ENCODE measurements at places on chromosomes 5 and 9.

- no peak for DNase-seq
These were observed 12.5 kb downstream of the TEX10 start for GRCh38 chr9:100340224-100340623.

DNA sequence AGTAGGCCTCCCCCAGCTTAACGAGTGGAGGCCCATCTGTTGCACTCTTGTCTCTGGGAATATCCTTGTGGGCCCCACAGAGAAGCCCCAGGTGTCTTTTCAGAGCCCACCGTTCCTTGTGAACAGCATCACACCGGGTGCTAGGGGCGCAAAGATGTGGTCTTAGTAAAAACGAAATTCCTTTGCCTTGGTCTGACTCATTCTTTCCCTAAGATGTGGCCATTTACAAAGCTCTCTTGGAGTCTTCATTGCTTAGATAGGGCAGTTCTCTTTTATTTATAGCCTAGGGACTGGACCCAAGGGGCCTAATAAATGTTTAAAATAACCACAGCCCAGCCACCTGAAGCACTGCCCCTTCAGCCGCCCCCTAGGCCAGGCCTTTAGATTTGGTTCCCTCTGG, 52.8 kb upstream of the RPL26L1 start:
- no peak for DNase-seq

GRCh38 chr9:97632248-97632984, 752 bp downstream of the TSTD2 start:
- no peak for DNase-seq

- DNase-seq, result peak; percentile 87
These were observed 51.5 kb downstream of the UBE2R2 start for GRCh38 chr9:33868440-33868973.

DNA sequence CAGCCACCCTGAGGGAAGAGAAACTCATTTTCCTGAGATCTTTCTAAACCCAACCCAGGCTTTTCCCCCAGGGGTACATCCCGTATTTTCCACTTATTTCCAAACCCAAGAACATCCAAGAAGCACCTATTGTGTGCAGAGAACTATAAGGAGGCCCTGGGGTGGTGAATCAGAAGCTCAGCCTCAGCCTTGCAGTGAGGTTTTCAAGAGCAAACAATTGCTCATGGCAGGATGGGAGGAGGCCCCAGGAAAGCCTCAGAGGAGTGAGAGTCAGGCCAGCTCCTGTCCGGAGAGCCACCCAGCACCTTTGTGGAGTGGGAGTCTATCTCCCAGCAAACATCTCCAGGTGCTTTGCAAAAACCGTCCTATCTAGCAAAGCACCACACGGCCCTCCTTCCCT, 19.2 kb downstream of the NIPAL4 start:
- no peak for DNase-seq

- no peak for DNase-seq
These were observed 1.9 kb downstream of the N4BP3 start for GRCh38 chr5:178115136-178115813.

DNA sequence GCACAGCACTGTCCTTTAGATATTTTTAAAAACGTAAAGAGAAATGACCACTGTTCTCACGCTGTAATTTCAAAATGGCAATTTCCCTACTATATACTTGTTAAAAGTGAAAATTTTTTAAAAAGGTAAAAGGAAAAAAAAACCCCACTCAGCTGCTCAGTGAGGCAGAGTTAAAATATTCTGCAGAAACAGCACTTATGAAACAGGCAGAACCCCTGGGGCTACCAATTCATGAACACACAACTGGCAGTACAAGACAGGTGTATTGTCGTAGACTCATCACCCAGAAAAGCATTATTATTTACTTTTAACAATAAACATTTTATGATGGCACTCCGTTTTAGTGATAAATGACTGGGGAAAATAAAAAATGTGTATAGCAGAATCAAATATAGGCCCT, 1.5 kb upstream of the RASGRF2 start:
- DNase-seq, result no peak

DNA sequence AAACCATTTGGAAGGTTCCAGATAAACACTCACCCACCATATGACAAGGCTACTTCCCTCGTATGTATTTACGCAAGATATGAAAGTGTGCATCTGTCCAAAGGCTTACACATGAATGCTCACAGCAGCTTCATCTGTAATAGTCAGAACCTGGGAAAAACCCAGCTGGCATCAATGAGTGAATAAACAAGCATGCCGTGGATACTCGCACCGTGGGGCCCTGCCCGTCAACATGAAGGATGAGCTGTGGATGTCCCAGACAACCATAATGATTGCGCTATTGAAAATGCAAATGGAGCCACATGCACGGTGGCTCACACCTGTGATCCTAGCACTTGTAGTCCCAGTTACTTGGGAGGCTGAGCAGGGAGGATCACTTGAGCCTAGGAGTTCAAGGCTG, 60.6 kb upstream of the FCN1 start:
- no peak for DNase-seq

DNA sequence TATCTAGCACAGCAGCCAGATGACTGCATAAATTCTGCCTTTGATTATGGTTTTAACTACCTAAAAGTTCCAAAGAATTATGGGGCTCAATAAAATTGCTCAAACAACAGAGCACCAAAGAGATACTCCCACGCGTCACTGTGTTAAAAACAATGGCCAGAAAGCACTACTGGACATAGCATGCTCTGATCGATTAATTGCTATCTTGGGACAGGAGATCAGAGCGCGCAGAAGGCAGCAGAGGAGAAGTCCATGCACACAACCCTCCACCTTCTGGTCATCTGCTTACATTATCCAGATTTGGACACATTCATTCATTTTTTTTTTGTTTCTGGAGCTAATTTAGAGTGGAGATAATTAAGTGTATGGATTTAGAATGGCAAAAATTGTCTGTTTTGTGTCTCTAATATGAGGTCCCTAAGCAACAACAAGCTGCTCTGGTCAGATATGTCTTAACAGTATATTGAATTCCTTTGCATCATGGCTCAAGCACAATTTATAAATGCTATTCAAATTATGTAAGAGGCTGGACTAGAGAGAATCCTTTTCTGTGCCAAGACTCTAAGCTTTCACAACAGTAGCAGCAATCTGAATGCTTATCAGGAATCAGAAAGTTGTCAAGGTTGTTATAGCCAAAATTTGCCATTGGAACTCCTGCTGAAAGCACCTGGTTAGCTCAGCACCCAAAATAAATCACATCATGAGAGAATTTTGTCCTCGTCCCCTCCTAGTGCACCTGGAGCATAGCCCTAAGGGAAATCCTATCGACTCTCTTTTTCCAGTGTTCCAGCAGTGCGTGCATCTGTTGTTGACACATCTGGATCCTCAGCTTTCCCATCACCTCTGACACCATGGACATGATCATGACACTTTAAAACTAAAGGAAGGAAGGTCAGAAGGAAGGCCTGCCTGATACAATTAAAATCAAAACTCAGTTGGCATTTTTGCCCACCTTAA, 98.6 kb upstream of the HMHB1 start:
- DNase-seq, result peak; percentile 86

DNA sequence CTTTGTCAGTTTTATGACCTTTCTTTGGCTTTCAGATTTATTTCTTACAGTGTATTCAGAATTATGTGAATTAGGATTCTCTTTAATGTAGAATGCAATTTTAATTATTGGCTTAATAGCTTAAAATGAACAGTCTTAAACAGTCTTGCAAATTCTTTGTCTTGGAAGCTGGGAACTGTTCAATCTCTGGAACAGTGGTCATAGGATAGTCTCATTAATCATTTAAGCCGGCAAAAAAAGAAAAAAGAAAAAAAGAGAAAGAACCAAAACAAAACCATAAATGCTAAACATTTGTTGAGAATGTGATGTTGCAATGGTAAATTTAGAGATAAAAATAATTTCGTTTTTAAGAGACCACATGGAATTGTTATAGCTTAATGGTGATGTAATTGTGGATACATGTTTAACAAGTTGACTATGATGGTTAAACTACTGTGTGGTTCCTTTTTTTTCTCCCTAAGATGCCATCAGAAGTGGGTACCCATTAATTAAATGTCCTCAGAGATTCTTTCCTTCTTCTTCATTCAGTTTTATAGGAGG, 61.6 kb downstream of the NNT start:
- DNase-seq, result no peak

DNA sequence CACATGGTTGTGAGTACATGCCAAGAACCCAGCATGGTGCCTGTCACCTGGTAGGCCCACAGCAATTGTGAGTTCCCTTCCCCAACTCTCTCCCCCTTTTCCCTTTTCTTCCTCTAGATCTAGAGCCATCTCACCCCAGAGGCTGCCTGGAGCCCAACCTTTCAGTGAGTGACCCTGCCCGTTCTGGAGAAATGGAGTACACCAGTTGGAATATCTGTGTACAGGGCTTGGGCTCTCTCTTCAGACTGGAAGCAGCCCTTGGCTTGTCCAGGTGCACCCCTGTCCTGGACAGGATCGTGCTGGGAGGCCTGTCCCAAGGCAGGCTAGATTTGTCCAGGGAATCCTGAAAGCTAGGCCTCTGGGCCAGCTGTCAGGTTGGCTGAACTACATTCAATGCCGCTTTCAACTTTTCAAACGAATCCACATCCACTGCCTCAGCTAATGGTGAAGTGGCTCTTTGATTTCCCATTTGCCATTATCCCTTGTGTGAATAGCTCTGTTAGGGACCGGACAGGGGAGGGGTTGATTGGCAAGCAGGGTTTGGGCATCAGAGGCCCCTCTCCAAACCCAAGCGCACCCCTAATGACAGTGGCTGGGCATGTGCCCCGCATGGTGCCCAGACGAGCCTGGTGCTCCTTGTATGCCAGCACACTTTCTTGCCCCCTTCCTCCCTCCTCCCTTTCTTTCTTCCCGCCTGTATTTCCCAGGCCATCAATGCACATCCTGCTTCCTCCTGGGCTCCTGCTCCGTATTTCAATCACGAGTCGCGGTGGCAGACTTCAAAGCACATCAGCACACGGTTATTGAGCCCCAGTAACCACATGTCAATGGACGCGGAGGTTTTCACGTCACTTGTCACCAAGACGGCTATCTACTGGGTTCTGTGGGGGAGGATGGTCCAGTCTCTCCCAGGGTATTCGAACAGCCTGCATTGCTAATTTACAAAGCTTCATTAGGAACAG, 211.2 kb downstream of the DAB2IP start:
- no peak for DNase-seq

GRCh38 chr5:54738973-54739367, 221.4 kb downstream of the SNX18 start:
- DNase-seq, result no peak

- no peak for DNase-seq
These were observed 230.2 kb downstream of the CD180 start for GRCh38 chr5:66966439-66966838.
